ENCODE measurements at places on chromosomes 13 and 19.

- DNase-seq = no peak
Measured at GRCh38 chr19:6572217-6572616, 18.7 kb downstream of the CD70 start.

DNA sequence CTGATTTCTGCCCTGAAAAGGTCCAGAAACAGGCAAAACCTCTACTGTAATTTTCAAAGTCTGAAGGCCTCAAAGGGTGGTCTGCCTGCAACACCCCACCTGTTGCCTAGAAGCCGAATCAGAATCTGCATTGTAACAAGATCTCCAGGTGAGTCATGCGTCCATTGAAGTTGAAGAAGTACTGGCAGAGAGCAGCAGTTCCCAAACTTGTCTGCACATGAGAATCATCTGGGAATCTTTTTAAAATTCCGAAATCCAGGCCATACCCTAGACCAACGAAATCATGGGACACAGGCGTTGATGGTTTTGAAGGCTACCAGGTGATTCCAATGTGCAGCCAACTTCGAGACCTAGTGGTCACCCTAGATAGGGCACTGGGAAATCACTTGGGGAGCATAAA, 16.0 kb upstream of the CLN5 start:
- no peak for DNase-seq

DNA sequence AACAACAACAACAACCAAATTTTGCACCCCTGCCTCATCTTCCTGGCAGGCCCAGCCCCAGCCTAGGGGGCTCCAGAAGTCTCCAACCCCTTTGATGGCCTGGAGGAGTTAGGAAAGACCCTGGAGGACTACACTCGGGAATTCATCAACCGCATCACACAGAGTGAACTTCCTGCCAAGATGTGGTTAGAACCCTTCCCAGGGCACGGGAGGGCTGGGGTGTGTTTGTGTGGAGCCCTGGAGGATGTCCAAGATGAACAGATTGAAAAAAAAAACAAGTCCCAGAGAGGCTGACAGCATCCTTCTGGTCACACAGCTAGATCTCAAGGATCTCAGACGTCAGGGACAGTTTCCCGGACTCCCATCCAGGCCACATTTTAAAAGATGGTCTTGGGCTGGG, 13.3 kb downstream of the APOC1 start:
- DNase-seq = no peak

DNA sequence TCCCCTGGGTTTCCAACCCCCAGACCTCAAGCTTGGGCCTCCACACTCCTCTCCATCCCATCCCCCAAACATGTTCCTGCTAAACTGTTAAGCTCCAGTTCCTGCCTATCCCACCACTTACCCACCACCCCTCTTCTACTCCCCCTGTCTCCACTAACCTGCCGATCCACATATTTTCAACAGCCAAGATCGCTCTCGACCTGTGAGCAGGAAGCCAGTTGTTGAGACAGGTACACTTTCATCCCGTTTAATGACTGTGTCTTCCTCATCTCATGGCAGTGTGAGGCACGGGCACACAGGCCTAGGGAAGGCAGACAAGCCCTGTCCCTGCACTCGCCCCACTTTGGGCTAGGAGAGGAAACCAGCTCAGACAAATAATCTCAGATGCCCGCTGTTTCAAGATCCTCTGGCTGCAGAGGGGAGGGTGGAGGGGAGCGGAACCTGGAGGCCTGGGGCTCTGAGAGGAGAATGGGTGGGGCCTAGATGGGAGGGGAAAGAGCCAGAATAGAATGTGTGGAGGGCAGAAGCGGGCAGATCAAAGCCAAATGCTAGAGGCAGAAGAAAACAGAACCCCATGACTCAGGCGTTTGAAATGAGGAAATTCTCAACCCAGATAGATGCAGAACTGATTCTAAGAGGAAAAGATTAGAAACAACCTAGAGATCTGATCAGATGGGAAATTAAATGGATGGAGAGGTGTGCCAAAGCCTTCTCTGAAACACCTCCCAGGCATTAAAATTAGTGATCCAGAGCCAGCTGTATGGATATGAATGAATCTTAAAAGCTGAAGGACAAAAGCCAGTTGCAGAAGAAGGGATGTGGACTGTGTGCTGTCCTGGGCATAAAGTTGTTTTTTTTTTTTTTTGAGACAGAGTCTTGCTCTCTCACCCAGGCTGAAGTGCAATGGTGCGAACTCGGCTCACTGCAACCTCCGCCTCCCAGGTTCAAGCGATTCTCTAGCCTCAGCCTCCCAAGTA, 16.9 kb upstream of the CYP2S1 start:
- peak; percentile 42 for DNase-seq

DNA sequence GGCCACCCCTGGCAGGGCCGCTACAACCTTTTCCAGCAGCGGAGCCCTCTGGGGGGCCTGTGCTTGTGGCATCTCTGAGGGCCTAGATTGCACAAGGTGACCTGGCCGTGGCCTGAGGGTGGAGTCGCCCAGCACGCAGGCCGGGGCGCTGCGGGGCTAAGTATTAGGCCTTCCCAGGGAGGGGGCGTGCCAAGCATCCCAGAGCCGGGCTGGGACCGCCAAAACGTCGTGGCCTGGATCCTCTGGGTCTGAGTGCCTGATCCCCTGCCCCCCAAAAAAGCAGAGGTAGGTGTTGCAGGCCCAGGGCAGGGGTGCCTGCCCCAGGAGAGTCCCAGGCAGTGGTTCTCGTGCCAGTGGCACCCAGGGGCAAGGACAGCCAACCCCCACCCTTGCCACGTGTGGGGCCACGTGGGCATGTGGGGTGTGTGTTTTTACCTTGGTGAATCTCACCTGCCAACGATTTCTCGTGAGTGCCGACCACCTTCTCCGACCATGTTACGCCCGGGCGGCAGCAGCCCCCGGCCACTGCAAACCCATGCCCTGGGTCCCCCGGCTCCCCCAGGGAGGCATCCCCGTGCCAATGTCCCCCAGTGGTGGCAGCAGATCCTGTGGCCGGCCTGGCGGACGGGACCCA, 12.6 kb upstream of the GNA15 start:
- DNase-seq = no peak

DNA sequence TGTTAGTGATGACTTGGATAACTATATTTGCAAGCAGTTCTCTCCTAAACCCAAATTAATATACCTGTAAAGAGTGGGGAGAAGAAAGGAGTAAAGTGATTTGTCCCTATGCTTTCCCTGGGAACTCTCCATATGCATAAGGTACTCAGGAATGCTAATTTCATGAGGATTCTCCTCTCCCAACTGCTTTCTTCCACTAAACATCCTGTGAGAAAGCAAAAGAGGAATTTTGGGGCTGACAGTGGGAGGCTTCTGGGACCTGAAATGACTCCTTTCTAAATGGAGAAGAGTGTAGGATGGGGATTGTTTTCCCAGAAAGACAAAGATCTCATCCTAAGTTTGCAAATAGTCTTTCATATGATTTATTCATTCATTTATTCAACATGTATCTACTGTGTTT, 250.5 kb downstream of the TDRD3 start:
- DNase-seq = no peak

DNA sequence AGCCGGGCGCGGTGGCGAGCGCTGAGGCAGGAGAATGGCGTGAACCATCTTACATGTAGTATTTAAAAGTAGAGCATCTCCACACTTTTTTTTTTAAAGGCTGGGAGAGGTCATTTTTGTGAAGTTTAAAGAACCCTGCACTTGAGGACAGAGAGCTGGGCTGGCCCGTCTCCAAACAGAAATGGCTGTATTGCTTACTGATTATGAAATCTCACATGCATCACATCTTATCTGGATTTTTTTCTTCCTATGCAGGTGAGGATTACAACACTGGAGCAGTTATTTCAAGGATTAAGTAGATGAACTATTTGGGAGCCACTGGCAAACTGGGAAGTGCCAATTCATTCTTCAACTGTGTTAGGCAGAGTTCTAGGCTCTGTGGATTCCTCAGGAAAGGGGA, 59.5 kb downstream of the TEX26 start:
- no peak for DNase-seq

- DNase-seq = no peak
Measured at GRCh38 chr13:90397503-90397902, 950.0 kb upstream of the MIR17HG start.

DNA sequence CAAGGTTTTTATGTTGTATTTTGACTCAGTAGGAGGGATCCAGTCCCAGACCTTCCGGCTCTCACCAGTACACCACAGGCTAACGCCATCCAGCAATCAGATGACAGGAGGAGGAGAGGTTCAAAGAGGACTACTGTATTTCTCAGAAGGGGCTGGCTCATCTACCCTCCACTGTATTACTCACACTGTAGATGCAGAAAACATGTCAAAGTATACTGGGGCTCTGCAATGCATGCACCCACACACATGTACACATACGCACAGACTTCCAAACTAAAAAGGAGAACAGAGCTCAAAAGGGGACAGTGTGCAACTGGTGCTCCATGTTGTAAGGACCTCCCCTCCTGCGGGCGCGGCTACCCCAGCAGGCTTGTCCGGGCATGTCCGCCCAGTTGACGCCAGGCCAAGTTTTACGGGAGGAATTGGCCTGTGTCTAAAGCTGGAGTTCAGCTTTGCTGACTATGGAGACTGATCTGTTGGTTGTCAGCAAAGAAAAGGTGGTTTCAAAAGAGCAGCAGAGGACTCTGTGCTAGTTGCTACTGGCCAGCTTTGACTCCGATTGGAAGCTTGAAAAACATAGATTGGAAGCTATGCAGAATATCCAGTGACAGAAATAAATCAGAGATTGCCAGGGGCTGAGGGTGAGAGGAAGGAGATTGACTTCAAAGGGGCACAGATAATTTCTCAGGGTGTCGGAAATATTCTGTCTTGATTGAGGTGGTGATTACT, 314.2 kb downstream of the DLEU7 start:
- DNase-seq = peak; percentile 14

DNA sequence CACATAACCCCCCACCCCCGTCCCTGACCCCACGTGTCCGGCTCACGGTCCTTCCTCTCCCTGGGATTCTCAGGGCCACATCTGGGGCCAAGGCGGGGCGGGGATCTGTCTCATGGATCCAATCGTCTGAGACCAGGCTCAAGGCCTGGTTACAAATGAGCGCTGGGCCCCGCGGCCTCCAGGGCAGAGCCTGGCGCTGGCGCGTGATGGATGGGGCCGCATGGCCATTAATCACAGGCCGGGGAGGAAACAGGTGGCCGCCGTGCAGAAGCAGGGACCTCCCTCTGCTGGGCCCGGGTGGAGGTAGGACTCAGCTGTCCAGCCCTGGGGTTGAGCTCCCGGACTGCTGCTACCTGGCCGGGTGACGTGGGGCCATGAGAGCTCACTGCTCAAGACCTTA, 5.8 kb upstream of the TLE5 start:
- DNase-seq = peak; percentile 62

- DNase-seq = no peak
Measured at GRCh38 chr13:30698488-30699005, 36.8 kb upstream of the ALOX5AP start.

DNA sequence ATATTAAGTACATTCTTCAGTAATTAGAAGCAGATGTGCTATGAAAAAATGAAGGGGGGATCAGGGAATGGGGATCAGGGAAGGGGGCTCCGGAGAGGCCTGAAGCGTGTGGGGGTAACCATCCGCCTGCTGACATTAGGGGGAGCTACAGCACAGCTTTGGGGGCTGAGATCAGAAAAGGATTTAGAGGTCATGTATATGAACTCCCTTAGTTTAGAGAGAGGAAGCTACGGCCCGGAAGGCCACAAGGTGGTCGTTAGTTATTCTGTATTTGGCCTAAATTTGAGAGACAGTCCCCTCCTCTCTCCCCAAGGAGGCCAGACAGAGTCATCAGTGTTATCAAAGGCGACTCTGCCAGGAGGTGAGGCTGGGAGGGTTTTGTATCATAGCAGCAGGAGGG, 99.0 kb downstream of the TM9SF2 start:
- DNase-seq = no peak

- DNase-seq = no peak
Measured at GRCh38 chr13:90447734-90448101, 899.8 kb upstream of the MIR17HG start.

- DNase-seq = no peak
Measured at GRCh38 chr13:20673715-20674114, 29.8 kb upstream of the IL17D start.

- DNase-seq = no peak
Measured at GRCh38 chr13:77503398-77503797, 32.1 kb upstream of the SCEL start.

- peak; percentile 80 for DNase-seq
Measured at GRCh38 chr19:11963566-11964355, 1.1 kb upstream of the ZNF763 start.

- no peak for DNase-seq
Measured at GRCh38 chr19:43380008-43380407, 26.5 kb downstream of the CD177 start.

- DNase-seq = peak; percentile 69
Measured at GRCh38 chr19:56309511-56310185, 5.0 kb downstream of the ZSCAN5A start.

DNA sequence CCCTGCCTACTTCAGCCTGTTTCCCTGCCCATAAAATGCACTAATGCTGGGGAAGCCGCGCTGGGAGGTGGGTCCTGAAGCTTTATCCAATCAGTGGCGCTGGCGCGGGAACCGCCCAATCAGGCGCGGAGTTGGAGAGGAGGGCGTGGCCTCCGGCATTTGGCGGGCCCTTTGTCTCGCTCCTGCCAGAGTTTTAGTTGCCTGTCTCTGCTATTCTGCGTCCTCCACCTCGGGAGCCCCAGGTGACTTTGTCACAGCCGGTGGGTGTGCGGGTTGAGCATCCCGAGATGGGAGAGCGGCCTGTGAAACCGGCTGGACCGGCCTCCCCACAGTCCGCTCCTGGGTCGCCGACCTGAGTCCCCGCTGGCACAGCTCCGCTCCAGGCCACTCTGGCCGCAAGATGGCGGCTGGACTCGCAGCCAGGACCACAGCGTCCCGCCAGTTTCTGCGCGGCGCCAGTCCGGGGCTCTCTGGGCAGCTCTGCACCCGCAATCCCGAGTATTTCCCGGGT, 30.7 kb upstream of the ZNF429 start:
- DNase-seq = peak; percentile 94

DNA sequence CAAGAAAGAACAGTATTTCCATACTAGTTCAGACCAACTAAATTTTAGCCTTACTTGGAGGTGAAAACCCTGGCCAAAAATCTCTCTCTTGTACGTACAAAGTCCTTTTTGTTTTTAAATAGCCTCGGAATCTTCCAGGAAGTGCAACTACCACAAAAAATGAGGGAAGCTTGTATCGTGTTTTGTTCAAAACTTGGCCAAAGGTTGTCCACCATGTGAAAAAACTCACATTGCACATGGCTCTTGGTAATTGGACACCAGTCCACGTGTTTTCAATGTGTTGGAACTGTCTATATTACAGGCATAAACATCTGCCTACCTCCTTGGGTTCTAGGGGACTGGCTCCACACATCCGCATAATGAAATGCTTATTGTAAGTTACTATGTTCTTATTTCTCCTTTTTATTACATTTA, 15.2 kb upstream of the STRN4 start:
- no peak for DNase-seq

GRCh38 chr13:74771964-74772363, 637.8 kb upstream of the KLF12 start:
- DNase-seq = no peak

- DNase-seq = peak; percentile 96
Measured at GRCh38 chr19:55640043-55640576, 692 bp upstream of the ZNF580 start.

- DNase-seq = no peak
Measured at GRCh38 chr13:20356444-20356843, 124.3 kb upstream of the GJB6 start.

Measured in DMS53 (cell line).